ENCODE measurements at places on chromosomes 1 and 21.

GRCh38 chr1:17229379-17229778 is 19.5 kb upstream of the PADI3 start:
- no peak for DNase-seq

- DNase-seq = no peak
Observed at GRCh38 chr1:218556016-218556415, 210.9 kb downstream of the TGFB2 start.

- no peak for DNase-seq
Observed at GRCh38 chr1:56646611-56647010, 1.5 kb downstream of the PRKAA2 start.

DNA sequence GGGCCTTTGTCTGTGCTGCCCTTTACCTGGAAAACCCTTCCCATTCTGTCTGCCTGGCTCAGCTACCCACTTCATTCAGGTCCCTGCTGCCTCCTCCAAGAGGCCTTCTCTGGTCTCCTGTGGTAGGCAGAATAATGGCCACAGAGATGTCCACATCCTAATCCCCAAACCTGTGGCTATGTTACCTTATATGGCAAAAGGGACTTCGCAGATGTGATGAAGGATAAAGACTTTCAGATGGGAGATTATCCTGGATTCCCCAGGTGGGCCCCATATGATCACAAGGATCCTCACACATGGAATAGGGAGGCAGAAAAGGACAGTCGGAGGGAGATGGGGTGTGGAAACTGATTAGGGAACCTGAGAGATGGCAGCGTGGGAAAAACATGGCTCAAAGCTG is 14.2 kb upstream of the RUNX3 start:
- DNase-seq = no peak

- DNase-seq = peak; percentile 56
Observed at GRCh38 chr1:1594602-1595260, 5.2 kb downstream of the FNDC10 start.

DNA sequence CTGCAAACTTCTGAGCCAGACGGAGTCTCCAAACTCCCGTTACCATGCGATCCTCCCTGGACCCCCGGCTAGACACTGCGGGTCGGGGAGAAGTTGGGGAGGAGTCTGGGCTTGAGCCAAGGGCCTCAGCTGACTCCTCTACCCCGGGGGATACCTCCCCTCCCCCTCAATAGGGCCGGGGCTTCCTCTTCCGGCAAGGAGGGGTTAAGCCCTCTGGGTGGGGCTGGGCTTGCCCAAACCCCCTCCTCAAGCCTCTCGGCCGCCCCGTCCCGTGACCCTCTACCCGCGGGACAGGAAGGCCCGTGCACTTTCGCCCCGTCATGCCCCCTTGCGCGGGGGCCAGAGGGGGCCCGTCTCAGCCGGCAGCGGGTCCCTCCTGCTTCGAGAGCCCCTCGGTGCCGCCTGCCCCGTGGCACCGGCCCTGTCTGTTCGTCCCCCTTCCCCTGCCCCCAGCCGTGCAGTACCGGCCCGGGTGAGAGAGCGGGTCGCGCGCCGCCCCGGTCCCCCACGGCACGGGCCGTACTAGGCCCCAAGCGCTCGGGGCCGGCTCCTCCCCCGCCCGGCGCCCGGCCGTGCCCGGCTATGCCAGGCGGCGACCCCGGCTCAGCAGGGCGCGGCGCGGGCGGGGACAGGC is 652 bp downstream of the ARL8A start:
- DNase-seq = no peak

- DNase-seq = no peak
Observed at GRCh38 chr1:204207136-204207616, 6.6 kb downstream of the GOLT1A start.

GRCh38 chr1:203359010-203359571 is 8.2 kb upstream of the FMOD start:
- DNase-seq = no peak

- DNase-seq = no peak
Observed at GRCh38 chr1:85065550-85065949, 17.2 kb upstream of the MCOLN3 start.

DNA sequence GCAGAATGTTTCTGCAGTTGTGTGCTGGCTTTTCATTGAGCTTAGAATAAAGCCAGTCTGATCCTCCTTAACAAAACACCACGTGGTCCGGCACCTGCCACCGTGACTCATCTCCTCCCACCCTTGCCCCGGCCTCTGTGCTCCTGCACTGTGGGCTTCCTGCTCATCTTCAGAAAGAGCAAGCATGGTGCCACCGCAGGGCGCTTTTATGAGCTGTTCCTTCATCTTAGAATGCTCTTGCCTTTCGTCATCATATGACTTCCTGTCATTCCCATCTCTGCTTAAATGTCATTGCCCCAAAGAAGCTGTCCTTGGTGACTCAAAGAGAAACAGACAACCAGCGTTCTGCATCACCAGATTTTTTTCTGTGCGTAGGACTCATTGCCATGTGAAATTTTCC is 117.8 kb downstream of the HHAT start:
- peak; percentile 37 for DNase-seq

DNA sequence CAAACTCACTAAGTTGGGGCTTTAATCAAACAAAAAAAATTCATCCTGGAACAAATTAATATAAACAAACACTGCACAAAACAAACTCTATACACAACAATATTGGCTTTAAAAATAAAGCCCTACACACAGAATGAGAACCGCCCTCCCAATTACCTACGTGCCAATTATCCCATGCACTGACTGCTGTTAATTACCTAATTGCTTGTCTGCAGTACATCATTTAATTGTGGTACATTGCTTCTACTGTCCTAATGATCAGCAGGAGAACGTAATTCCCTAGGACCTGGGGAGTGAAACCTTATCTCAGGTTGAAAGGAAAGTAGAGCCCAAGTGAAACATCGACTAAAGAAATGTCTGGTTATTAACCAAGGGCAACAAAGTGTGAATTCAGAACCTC is 364.5 kb downstream of the KCNH1 start:
- DNase-seq = no peak

DNA sequence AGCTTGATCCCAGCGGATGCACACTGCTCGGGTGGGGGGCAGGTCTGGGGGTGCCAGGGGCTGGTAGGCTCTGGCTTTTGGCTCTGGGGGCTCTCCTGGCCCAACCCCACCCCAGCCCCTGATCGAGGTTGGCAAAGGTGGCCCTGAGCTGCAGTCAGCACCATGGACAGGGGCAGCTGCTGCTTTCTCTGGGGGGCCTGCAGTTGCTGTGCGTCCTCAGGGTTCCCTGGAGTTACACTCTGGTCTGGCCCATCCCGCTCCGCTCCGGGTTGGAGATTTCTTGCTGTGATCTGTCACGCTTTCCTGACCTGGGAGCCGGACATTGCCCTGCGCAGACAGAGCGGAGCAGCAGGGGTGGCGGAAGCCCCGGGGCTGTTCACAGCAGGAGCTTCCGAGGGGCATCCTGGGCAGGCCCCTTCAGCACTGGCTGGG is 8.0 kb upstream of the PLCH2 start:
- no peak for DNase-seq

GRCh38 chr1:182668521-182669054 is 15.8 kb downstream of the RGS8 start:
- DNase-seq = no peak

- DNase-seq = no peak
Observed at GRCh38 chr1:207891148-207891547, 19.8 kb downstream of the CD34 start.

DNA sequence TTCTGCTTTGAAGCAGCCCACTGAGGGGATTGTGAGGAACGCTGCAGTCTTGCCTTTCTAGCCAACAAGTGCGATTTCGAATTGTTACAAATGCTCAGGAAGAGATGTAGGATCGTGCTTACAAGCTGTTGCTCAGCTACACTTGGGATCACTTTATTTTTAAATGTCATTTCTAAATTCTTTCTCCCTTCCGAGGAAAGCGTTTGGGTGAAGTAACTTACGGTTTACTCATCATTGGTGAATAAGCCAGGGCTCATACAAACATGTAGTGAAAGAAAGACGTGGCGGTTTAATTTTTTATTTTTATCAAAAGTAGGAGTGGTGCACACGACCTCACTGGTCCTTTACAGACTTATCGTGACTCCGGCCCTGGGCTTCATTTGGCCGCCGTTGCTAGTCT is 386.6 kb downstream of the KIF26B start:
- DNase-seq = no peak

GRCh38 chr1:12201352-12202189 is 28.3 kb upstream of the VPS13D start:
- DNase-seq = no peak
